ENCODE measurements at places on chromosomes 16 and 17.

GRCh38 chr17:11170881-11171280, 70.1 kb upstream of the SHISA6 start:
- no peak for DNase-seq

- no peak for DNase-seq
Observed at GRCh38 chr17:42684929-42685556, 2.7 kb downstream of the CNTNAP1 start.

GRCh38 chr17:50484386-50485155, 5.9 kb downstream of the RSAD1 start:
- no peak for DNase-seq

DNA sequence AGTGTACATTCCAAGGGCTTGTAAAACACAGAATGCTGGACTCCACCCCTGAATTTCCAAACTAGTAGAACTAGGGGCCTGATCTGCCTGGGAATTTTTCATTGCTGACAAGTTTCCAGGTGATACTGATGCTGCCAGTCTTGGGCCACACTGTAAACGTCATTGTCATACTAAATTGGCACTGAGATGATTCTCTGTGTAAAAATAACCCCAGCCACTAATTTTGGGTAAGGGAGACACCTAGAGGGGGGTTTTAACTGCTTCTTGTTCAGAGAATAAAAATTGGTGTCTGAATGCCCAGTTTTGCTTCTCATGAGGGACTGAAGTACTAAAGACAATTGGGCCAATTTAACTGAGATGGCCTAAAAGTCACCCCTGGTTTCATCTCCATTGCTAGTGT, 5.0 kb upstream of the CDH13 start:
- DNase-seq: no peak

- no peak for DNase-seq
Observed at GRCh38 chr17:81194225-81194760, 28.3 kb upstream of the AATK start.

DNA sequence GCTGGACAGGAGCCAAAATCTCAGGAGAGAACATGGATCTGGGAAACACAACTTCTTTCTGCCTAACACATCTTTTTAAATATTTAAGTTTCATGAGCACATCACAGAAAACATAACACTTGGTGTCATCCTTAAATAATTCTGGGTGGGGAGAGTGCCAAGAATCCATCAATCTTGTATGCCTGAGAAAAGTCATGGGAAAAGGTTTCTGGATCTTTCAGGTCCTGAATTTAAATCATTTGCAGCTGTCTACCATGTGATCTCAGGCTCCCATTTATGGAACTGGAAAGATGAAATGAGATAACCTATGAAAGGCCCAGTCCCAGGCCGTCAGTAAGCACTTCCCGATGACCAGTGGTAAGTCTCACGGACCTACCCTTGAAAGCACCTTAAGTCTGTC, 15.1 kb downstream of the CDH11 start:
- no peak for DNase-seq

GRCh38 chr17:58703137-58703915, 10.9 kb downstream of the RAD51C start:
- DNase-seq: no peak

- no peak for DNase-seq
Observed at GRCh38 chr16:30920891-30921290, 2.5 kb upstream of the FBXL19 start.

GRCh38 chr16:58037365-58038057, 12.0 kb downstream of the MMP15 start:
- DNase-seq: no peak

DNA sequence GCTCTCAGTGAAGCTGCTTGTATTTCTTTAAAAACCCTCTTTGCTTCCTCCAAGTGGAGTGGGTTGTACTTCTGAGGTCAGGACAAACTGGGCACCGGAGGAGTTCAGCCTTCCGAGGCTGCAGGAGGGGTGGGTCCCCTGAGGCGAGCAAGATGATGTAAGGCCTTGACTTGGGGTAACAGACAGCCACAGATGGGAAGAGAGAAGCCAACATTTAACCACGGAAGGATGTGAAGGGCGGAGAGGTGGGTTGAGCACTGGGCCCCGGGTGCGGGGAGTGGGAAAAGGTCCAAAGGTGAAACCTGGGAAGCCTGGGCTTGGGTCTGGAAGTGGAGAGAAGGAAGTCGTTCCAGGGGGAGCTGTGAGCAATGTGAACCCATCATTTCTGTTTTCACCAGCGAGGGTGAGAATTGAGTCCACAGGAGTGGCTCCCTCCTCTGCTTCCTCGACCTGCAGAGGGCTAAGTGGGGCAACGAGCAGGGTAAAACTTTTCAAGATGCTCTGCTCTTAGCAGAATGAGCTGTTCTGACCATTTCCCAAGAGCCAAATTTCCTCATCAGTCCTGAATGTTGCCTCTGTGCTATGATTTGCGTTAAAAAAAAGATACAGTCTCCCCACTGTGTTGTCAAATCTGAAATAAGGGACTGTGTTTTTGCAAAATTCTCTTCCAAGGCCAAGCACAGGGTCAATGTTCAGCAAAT, 137.7 kb upstream of the CRHR1 start:
- no peak for DNase-seq

- no peak for DNase-seq
Observed at GRCh38 chr16:77172951-77173350, 18.0 kb upstream of the MON1B start.

DNA sequence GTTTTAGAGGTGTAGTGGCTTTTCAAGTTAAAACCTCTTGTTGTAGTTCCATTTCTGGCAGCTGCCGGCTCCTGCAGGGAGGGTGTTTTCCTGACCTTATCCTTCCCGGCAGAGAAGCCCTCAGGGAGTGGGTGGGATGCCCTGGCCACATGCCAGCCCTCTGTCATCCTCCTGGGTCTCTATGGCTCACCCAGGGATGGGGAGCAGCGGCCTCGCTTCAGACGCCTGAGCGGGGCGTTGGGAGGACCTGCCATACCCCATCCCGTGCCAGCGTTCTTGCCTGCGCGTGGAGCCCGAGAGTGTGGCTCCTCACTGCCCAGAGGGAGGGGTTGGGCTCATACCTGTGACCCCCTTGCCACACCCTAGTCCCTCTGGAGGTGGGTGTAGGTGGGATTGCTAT, 11.9 kb downstream of the KCNJ12 start:
- peak; percentile 12 for DNase-seq

GRCh38 chr17:8855477-8856204, 11.8 kb downstream of the PIK3R6 start:
- no peak for DNase-seq
